Large intestine (tissue), 12 donors: ENCODE measurements at places on chromosomes 11 and 22.

GRCh38 chr11:64810891-64811272 lies 531 bp upstream of the MEN1 start:
- no peak for DNase-seq

DNA sequence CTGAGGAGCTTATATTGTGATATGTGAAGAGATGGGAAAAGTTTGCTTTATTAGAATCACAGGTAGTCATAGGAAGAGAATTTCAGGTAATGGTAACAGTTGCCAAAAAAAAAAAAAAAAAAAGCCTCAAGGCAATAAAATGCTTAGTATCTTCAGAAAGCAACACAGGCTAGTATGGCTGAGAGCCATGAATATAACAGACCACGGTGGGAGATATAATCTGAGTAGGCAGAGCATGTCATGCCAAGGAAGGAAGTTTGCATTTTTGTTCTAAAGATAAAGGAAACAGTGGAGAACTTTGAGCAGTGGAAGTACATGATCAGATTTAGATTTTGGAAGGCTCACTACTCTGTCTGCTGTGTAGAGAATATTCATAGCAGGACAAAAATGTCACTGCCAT lies 211.4 kb downstream of the ETS1 start:
- DNase-seq: no peak

DNA sequence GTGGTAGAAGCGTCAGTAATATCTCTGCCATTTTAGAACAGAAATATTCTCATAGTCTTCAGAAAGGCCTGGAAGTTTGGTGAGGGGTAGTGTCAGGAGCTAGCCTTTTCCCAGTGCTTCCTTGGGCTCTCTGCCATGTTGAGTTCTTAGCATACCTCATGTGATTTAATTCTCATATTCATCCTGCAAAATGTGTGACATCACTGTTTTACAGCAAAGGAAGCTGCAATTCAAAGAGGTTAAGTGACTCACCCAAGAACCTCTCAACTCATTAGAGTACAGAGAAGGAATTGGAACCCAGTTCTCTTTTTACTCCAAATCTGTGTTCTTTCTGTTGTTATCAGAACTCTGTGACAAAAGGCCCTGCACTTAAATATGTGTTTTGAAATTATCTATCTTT lies 72.1 kb downstream of the RNF169 start:
- DNase-seq: no peak

GRCh38 chr11:118449316-118449918 lies 13.1 kb downstream of the KMT2A start:
- DNase-seq: no peak

GRCh38 chr11:14551380-14551779 lies 31.2 kb upstream of the PSMA1 start:
- no peak for DNase-seq

DNA sequence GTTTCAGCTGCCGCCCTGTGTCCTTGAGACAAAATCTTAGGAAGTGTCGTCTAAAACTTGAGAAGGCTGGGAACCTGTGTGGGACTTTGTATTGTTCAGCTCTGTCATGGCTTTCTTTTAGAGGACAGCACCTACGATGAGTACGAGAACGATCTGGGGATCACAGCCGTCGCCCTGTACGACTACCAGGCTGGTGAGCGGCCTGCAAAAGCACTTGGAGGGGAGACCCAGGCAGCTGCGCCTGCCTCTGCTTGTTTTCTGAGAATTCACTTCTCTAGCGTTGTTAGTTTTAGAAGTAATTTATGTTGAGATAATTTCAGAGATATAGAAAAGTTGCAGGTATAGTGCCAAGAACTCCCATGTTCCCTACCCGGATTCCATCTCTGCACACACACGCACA lies 35.2 kb downstream of the CTTN start:
- no peak for DNase-seq

DNA sequence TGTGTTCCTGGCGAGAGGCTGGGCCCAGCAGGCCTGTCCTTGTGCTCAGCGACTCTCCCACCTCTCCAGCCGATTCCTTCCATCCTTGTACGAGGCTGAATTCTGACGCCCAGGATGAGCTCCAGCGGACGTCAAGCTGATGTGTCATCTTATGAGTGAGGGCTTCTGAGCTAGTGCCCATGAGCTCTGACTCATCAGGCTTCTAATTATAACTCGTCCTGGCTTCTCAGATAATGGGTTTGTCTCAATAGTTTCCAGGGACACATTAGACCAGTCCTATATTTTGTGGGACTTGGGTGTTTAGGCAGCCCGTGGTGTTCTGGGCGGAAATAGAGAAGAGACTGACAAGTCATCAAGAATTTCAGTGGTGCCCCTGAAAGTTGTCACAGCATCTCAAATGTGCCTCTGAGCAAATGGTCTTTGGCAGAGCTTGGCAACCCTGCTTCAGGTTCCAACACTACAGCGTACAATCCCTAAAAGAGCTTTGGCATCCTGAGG lies 108.2 kb upstream of the CD44 start:
- no peak for DNase-seq

DNA sequence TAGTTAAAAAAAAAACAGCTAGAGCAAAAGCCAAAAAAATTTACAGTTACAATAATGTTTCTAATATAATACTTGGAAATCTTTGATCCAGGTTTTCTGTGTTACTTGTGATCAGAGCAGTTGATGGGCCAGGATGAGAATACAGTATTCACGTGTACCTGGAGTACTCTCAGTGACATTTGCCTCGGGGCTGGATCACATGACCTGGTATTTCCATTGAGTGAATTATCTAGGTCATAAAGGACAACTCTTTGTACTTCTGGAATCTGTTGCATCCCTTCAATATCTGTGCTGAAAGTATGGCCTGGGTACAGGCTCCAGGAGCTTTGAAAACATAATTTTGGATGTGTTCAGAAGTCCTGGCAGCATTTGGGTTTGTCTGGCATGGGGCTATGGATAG lies 93.5 kb downstream of the GRAMD1B start:
- peak; percentile 26 for DNase-seq

DNA sequence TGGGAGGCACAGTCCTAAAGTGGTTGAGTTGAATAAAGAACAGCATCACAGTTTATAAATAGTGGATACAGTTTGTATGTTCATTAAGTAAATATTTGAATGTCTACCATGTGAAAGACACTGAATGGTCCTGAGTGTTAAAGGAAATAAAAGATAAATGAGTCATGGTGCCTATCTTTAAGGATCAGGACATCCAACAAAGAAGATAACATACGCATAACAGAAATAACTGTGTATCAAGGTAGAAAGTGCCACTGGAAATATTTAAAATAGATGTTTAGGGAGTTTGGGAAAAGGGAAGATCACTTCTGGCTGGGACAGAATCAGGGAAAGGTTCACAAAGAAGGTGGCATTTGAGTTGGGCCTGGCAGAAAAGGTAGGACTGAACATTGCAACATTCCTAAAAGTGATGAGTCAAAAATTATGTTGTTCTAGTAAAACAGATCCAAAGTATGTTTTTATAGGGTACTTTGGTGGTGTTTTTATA lies 41.5 kb downstream of the CSTPP1 start:
- no peak for DNase-seq

- DNase-seq: no peak
These were observed 4.5 kb downstream of the GSTT2 start for GRCh38 chr22:23984430-23984829.

DNA sequence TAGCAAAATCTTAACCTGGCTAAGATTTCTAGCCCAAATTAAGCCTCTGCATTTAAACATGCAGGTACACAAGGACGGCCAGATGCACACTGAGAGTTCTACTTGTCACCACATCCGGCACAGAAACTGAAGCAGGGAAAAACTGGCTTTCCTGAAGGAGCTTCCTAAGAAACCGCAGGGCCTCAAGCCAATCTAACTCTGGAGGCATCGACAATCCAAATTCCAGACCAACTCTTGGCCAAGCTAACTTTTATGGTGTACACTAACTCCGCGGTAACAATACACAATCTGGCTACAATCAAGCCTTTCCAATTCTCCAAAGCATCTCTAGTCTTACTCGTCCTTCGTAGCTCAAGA lies 1.2 kb downstream of the MSANTD2 start:
- peak; percentile 55 for DNase-seq

- DNase-seq: peak; percentile 93
These were observed at the start of gene MADD for GRCh38 chr11:47269829-47270305. TSS of gene MADD (plus strand) at chr11:47270133.

- no peak for DNase-seq
These were observed 45.2 kb downstream of the CTSC start for GRCh38 chr11:88292171-88292843.

GRCh38 chr11:126587541-126587940 lies 232.1 kb downstream of the ST3GAL4 start:
- no peak for DNase-seq
